ENCODE measurements at places on chromosomes 2 and 18.

GRCh38 chr2:230230496-230231200 is 5.1 kb downstream of the SP140 start:
- no peak for DNase-seq

DNA sequence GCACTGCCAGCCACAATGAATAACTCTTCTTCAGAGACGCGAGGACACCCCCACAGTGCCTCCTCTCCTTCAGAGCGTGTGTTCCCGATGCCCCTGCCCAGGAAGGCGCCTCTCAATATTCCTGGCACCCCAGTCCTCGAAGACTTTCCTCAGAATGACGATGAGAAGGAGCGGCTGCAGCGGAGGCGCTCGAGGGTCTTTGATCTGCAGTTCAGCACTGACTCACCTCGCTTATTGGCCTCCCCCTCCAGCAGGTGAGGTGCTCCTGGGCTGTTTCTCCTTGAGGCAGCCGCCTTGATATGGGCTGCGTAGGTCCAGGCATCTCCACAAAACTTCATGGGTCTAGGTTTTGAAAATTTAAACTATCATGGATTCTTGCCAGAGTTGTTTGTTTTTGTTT is 6.1 kb downstream of the NCAPH start:
- no peak for DNase-seq

DNA sequence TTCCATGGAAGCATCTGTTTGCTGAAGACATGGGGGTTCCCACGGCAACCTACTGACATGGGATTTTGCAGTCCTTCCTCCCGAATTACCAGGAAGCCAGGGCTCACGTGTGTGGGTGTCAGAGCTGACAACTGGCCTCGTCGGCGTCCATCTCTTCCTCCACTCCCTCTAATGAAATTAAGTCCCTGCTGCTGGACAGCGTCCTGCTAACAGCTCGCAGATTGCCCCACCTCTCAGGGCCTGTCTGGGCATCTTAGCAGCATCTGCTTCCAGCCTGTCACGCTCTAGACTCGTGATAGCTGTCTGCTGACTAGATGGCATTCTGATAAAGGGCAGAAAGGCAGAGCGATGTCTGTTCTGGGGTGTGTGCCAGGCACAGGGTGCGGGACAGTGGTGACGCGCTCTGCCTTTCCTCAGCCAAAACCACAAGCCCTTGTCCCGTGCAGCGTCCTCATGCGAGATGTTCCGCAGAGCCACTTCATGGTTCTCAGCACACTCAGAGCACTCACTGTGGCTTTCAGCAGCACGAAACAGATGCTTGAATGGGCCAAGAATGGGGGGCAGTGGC is 161.1 kb downstream of the ARL4C start:
- DNase-seq, result peak; percentile 83

DNA sequence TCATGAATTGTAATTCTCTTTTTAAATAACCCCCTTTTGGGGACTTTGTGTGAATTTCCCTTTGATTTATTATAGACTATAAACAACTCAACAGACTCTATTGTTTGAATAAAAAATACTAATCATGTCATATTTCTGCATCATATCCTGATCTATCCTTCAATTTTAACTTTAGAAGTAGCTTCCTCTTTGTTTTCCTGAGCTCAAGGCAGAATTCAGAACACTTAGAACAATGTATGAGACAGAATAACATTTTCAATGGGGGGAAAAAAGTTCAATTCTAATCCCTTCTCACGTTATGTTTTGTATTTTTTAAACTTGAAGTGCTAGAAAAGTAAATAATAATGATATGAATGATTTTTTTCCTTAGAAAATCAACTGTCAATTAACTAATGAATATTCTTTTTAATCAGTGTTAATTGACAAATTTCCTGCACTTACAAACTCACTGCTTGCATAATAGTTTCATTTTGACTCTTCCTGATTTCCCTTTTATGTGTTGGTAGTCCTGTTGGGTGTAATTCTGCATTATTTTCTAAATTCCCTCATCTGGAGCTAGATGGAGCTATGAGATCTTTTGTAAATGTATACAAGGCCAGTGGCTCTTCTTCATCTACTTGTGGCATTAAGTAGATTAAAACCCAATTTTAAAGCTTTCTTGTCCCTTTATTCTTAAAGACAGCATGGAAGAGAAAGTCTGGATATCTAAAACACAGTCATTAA is 326.1 kb downstream of the PARD3B start:
- no peak for DNase-seq

GRCh38 chr18:46559296-46559695 is 97.7 kb downstream of the LOXHD1 start:
- DNase-seq, result no peak

GRCh38 chr2:238107525-238108422 is 7.6 kb downstream of the ESPNL start:
- no peak for DNase-seq

- DNase-seq, result no peak
Measured at GRCh38 chr2:129775952-129776653, 203.4 kb upstream of the RAB6C start.

DNA sequence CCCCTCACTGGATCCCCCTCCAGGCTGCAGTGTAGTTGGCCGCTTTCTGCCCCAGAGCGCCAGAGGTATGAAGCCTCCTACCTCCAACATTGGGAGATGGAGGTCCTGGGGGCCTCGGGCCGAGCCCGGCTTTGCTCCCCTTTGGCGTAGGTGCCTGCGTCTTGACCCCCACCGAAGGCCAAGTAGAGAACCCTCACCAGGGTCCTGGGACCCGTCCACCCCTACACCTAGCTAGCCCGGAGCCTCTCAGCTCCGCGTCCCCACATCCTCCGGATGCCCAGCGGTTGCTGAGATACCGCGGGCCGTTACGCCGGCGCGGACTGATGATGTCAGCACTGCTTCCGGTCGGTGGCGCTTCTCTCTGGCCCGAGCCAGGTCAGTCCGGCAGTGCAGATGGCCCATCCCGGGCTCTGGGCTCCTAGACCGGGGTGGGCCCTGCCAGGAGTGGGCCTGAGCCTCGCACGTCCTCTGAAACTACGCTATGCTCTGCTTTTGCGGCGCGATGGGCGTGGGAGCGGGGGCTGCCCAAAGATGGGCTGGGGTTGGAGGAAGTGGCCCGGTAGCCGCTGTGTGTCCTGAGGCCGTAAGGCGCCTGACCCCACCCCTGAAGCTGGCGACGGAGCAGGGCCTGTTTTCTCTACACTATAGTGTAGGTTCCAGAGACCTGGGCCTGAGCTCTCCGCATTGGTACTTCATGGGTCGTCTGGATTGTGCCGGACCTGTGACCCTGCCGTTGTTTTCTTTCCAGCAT is at the start of the genes GLB1L and STK16:
GLB1L (minus strand) TSS at position 297 of the 751 bp plus-strand sequence. CDS start 1,871 bp downstream, outside the sequence.
STK16 (plus strand) TSS at position 332 of the 751 bp plus-strand sequence. CDS start 521 bp downstream, outside the sequence.
- DNase-seq, result peak; percentile 98

DNA sequence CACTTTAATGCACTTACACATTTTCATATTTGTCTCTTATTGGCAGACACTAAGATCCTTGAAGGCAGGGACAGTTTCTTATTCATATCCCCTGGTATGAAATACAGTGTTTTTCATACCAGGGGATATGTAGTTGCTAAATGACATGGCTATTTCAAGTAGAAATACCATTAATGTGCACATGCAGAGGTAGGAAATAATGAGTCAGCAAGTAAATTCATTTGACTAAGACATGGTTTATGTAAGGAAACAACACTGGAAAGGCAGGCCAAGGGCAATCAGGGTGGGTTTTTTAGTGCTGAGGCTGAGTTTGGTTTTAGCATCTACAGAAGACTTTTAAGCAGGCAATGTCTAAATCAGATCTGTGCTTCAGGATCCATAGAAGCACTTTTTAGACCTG is 155.9 kb downstream of the WDPCP start:
- no peak for DNase-seq

DNA sequence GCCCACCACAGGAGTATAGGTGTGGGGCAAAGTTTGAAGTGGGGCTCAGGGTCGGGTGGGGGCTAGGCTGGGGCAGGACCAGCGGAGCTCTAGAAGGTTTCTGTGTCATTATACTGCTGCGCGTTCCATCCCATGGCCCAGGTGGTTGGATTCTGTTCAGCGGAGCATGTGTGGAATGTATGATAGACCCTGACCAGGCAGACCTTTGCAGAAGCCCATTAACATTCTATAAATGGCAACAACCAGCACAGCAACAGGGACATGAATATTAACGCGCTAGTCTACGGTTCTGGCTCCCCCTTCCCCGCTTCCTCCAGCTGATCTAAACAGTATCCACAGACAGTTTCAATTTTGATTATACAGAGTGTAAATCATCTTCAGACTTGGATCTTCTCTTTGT is 4.1 kb upstream of the PRKCE start:
- DNase-seq, result no peak

GRCh38 chr18:74836296-74837139 is 238.8 kb downstream of the ZNF407 start:
- DNase-seq, result no peak

DNA sequence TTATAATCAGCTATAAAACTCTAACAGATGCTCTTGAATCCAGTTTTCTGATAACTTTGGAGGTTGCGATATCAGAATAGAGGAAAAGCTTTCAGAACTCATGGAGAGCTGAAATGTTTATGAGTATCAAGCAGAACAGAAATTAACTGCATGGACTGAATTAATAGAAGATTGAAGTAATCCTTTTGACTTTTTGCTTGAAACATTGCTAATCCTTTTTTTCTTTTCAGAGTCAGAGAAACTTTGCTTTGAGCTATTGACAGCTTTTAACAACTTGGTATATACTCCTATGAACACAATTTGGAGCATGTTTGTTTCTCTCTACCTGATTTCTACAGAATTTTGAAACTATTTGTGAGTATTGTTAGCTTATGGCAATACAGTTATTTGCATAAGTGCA is 1254.8 kb downstream of the LRP1B start:
- no peak for DNase-seq

Data from hepatic stellate cell (primary cell).